NCI-H1930 (cell line): ENCODE measurements at places on chromosomes 6 and 20.

- no peak for DNase-seq
Observed at GRCh38 chr20:61900011-61900944, 165.4 kb downstream of the TAF4 start.

GRCh38 chr20:48620154-48620506 is 207.7 kb downstream of the PREX1 start:
- no peak for DNase-seq

DNA sequence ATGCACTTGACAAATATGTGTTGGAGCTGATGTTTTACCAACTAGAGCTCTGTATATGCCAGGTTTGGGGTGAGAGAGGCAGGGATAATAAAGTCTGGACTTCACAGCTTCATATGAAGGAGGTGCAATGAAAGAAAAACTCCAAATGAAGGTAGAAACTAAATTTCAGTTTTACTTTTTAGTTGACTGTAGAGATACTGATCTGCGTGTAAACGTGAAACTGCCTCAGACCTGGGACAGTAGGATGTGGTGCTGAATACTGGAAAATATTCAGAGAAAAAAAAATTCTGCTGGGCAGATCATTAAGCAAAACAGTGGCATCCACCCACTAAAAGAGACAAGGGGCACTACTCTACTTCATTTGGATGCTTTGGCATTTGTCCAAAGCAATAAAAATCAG is 94.5 kb downstream of the BACH2 start:
- no peak for DNase-seq

GRCh38 chr6:126153661-126154060 is 167.3 kb downstream of the TRMT11 start:
- no peak for DNase-seq

DNA sequence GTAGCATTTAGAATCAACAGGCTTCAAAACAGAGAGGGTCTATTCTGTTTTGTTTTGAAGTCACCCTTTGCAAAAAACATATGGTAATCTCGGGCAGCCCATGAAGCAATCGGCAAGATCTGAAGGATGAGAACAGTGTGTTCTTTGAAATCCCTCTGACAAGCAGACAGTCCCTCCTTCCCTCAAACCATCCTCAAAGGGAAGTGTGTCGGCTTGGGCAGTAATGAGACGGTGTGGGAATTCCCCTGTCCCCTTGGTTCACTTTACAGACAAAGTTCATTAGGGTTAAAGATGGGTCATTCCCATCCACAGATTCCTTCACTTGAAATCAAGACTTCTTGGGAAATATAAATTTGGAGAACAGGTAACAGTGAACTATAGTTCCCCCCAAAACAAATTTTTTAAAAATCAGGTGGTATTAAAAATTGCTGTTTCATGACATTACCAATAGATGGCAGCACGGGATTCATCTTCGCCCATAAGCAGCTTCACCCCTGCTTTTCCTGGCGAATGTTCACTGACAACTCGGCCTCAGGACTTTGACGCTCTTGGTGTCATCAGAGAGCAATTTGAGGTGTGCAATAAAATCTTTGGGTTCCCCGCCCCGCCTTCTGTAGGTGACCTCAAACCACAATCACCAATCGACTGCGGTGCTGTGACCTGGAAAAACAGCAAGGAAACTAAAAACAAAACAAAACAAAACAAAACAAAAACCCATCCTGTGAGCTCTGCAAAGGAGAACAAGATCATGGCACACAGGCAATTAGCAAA is 159.3 kb upstream of the TNFAIP3 start:
- DNase-seq, result peak; percentile 34

- DNase-seq, result no peak
Observed at GRCh38 chr20:47354464-47354713, 2.1 kb downstream of the ZMYND8 start.

DNA sequence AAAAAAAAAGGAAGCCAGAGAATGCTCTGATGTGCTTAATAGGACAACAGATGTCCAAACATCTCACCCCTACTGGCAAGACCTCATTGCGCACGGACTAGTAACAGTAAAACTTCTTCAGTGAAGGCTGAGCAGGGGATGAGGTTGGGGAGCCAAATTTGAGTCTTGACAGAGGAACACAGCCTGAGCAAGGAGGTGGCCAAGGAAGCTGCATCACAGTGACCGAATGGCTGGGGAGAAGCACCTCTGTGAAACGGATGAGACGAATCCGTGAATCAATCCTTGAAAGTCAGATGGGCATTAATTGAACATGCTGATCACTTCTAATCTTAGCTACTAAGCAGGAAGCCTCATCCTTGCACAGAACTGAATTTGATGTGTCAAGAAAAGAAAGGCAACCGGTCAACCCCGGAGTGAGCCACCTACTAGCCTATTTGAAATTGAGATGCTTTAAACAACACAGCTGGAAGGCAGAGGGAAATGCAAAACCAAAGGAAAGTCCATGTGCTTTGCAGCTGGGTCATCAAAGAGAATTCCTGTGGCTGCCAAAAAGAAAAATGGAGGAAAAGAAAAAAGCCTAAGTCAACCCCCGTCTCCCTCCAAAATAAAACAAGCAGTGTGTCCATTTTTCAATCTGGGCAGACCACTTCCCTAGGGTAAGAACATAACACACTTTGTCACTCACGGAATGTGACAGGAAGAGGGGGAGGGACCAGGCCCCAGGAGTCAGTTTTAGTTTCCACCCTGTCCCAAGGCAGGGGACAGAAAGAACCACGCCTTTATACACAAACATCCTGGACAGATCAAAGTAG is 29.5 kb downstream of the PXDC1 start:
- DNase-seq, result no peak
